Esophagus muscularis mucosa (tissue), 4 donors: ENCODE measurements at places on chromosomes 7 and 10.

- DNase-seq: no peak
Observed at GRCh38 chr7:48067475-48067874, 21.6 kb upstream of the UPP1 start.

GRCh38 chr7:29485339-29486190 lies 78.1 kb upstream of the PRR15 start:
- DNase-seq: peak; percentile 39

DNA sequence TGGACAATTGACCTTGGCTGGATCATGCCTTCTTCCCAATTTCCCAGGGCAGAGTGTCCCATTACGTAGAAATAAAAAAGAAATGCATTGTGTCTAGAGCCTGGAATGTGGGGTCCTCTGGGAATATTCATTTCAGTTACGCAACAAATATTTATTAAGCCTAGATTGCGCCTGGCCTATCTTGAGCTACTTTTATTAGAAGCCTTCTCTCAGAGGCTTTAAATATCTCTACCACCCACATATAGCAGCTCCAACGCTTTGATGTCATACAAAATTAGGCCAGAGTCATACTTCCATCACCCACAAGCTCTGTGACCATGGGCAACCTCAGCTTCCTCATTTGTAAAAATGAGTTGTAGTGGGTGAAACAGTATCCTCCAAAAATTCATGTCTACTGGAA lies 24.9 kb upstream of the CARD11 start:
- DNase-seq: no peak

GRCh38 chr10:31124852-31125251 lies 93.2 kb upstream of the ZNF438 start:
- DNase-seq: no peak

DNA sequence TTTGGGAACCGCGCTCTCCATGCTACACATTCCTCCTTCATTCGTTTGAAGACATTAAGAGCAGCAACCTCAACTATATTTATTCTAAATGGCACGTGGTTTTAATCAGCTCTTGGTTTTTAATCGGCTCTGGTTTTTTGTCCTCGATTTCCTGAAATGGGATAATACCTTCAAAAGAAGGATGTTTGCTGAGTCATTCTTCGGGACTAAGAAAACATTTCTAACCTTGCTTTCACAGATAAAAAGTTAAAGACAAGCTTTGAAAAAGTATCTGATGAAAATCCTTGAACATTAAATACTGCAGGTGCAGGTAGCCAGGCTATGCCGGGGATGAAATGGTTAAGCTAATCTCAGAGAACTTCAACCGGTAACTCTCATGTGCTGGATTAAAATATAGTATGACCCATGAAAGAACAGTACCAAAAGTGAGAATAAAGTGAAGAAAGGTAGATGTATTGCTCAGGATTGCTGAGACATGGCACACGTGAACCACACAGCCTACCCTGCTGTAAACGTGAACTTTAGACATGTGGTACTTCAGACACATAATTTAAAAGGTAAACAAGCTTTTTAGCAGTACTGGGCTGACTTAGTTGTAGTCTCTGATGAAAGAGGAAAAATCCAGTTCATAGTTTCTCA lies 89.1 kb downstream of the PTPRN2 start:
- no peak for DNase-seq

GRCh38 chr7:136074843-136075242 lies 97.7 kb upstream of the MTPN start:
- no peak for DNase-seq

DNA sequence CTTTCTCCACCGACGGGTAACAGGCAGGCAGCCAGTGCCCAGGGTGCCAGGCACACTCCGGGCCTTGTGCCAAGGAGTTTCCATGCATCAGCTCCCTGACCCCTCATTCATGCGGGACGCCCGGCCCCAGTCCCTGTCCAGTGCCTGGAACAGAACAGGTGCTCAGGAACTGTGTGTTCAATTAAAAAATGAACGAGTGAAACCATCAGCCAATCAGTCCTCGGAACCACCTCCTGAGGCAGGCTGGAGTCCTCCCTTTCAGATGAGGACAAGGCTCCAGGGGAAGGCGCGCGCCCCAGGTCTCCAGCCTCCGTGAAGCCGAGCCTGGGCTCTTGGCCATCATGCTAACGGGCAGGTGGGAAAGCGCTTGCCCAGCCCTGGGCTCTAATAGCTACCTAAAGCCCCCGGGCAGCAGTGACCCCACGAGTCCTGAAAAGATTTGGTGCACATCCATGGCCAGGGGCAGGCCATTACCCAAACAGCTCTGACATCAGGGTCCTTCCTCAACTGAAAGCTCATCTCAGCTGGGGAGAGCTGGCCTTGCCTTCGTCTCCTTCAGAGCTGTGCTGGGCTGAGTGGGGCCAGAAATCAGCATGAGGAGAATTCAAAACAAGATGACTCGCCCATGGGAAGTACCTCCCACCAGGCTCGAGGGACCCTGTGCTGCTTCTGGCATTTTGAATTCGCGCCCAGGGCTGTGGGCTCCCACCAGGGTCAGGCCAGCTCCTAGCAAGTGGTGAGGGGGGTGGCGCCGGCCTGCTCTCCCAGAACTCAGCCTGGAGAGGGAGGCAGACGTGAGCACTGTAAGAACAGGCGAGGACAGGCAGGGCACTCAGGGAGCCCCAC lies 200.5 kb downstream of the MAD1L1 start:
- DNase-seq: no peak

DNA sequence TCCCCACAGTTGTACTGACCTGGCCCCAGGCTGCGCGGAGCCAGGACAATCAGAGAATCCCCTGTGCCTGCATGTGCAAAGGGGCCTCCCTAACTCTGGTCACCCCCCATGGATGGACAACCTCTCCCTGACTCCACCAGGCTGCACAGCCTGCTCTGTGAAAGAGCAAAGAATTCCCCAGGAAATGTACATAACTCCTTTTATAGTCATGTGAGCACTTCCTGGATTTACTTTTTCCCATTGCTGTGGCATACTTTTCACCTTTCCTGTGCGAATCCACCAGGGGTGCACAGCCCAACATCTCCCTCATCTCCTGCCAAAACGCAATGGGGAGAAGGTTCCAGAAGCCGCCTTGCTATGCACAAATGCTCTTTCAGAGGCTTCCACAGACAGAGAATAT lies 27.9 kb downstream of the FGFR2 start:
- no peak for DNase-seq
